Activated T-helper 1 cell treated with anti-CD3 and anti-CD28 coated beads, Interleukin-2, amount 50 U/mL, for 16 hours (primary cell): ENCODE measurements at places on chromosomes 12 and 14.
A peak's percentile ranks its signal among the peaks of the same experiment; 100 is the strongest.

DNA sequence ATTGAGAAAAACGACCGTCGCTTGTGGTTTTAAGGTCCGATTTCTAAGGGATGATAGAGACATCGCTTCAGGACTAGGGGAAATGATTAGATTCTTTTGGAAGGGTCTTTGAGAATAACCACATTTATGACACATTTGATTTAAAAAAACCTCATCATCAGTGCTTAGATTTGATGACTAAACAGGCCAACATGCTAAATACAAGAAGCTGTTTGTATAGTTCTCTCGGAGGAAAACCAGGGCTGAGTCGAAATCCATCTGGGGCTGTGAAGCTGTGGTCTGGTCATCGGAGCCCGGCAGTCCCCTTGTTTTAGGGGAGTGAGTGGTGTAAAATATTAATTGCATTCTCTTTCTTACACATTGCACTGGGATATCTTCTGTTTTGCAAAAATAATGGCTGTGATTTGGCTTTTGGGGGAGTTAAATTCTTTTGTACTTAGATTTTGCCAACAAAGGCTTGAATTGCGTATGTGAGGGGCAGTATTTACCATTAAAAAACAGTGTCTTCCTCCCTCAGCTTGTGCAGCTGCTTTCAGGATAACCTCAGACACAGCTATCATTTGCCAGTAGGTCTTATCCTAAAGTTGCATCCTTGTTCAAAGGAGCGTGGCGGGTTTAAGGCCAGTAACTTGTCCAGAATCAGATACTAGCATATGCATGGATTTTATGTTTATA, 550 bp downstream of the GNG2 start:
- no peak for DNase-seq

- DNase-seq, result no peak
Measured at GRCh38 chr14:64762044-64763034, 58.1 kb downstream of the PLEKHG3 start.

DNA sequence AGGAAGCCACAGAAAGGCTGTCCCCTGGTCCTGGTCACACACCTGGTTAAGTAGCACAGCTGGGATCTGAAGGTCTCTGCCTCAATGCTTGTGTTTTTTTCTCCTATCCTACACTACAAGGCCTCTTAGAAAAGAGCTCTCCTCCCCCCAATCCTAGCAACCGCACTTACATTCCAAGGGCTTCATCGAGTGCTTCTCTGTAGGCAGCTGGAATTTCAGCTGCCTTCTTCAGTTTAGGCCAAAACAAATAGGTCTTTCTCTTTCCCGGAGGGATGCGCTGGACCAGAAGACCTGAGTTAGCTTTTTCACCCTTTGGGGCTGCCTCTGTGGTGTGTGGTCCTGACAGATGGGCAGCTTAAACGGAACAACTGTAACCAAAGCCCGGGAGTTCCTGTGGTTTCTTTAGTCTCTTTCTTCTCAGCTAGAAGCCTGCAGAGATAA, 109.7 kb downstream of the GPATCH2L start:
- no peak for DNase-seq

DNA sequence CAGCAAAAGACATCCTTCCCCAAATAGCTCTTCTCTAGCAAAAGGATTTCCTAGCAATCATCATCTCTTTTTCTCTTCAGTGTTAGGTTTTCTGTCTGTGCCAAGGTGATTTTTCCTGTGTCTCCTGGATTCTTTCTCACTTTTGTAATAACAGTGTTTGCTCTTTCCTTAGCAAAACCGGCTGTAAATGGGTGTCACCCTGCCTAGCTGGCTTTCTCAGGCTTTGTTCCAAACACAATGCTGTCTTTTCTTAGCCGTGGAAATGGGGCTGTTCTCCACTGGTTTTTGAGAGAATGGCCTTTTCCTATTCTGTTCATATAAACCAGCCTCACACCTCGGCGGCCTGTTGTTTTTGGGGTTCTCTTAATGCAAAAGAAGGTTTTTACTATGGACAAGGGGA, 21.9 kb downstream of the JDP2 start:
- DNase-seq, result no peak

DNA sequence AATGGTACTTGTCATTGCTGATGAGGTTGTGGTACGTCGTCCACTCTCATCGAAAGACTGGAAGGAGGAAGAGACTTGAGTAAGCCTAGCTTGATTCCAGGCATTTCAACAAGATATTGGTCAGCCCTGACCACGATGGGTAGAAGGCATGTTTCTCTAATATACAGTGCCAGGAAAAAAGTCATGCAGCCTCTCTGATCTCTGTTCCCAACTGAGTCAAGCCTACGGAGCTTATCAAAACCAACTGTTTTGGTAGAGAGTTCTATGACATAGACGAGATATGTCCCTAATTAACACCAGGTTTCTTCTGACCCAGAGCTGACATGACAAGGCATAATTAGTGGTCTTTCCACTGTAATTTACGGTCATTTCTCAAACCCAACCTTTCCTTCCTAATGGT, 58.5 kb downstream of the NIN start:
- DNase-seq, result no peak

GRCh38 chr12:28563936-28564335, 373.7 kb downstream of the CCDC91 start:
- no peak for DNase-seq

DNA sequence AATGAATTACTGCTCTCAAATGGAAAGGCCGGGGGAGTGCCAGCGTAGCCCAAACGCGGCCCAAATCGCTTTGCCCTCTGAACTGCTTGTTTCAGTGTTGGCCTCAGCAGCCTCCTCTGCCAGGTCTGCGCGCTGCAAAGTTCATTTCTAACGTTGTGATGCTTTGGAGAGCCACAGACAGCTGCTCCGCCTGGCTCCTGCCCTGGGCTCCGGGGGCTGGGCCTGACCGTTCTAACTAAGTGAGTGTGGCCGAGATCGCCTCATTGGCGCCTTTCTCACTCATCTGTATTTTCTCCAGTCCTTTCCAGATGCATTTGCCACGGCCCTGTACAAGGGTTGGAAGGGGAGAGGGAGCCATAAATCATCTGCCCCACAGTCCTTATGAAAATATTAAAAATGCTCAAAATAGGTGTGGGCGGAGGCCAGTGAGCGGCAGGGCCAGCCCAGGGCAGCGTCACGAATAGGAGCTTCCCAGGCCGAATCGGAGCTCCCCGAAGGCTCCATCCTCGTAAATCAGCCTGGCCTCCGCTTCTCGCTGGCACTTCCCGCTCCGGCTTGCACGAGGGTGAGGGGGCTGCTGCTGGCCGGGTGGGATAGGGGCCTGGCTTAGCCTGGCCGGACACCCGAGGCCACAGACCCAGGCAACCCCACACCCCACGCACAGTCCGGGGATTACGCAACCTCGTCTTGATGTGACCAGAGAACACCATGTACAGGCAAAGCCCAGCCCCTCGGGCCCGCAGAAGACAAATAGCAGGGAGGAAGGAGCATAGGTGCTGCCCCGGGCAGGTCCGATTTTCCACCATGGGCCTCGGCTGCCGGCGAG, 196.6 kb upstream of the DIO3 start:
- no peak for DNase-seq

GRCh38 chr12:54750-55535, 11.6 kb upstream of the IQSEC3 start:
- no peak for DNase-seq

- no peak for DNase-seq
Measured at GRCh38 chr12:59823567-59823966, 227.7 kb downstream of the SLC16A7 start.

- no peak for DNase-seq
Measured at GRCh38 chr12:75528272-75528671, 16.9 kb upstream of the KRR1 start.

- DNase-seq, result no peak
Measured at GRCh38 chr12:84924981-84925380, 12.4 kb upstream of the SLC6A15 start.

DNA sequence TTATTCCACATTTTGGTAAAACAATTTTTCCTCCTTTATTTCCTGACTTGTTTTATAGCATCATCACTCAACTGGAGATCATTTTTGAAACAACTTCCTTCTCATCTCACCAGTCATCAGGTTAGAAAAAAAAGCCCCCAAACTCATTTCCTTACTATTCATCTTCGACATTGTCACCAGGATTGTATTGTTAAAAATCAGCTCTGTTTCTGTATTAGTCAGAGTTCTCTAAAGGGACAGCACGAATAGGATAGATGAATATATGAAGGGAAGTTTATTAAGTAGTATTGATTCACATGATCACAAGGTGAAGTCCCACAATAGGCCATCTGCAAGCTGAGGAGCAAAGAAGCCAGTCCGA, 392.6 kb downstream of the FUT8 start:
- no peak for DNase-seq

DNA sequence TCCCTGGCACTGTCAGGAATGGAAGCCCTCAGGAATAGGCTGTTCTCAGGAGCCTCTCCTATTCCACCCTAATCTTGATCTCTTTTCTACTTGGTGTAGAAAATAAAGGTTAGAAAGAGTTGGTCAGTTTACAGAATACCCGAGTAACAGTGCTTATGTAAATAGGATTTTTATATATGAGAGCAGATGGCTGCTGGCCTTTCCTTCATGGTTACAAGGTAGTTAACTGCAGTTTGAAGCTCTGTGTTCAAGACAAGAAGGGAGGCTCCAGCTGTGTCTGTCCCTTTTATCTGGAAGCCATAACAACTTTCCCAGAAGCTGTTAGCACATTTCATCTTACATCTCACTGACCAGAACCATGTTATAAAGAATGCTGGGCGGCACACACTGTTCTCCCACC, 23.1 kb downstream of the BBOF1 start:
- DNase-seq, result no peak

GRCh38 chr12:38961683-38962082, 56.3 kb upstream of the CPNE8 start:
- DNase-seq, result no peak

DNA sequence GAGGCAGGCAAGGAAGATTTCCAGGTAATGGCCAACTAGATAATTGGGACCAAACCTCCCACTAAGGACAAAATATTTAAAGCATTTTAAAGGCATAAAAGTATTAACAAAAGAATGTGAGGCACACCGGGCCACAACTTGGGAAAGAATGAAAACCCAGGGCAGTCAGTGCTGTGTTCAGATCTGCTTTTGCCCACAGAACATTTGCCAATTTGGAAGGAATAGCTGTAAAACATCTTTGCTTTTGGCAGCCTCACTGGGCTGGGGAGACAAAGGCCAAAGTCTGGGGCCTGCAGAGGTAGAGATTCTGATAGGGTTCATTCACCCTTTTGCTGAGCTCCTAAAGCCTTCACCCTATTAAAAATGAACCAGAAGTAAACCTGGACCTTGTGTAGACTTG, 82.3 kb downstream of the SYNE3 start:
- no peak for DNase-seq

DNA sequence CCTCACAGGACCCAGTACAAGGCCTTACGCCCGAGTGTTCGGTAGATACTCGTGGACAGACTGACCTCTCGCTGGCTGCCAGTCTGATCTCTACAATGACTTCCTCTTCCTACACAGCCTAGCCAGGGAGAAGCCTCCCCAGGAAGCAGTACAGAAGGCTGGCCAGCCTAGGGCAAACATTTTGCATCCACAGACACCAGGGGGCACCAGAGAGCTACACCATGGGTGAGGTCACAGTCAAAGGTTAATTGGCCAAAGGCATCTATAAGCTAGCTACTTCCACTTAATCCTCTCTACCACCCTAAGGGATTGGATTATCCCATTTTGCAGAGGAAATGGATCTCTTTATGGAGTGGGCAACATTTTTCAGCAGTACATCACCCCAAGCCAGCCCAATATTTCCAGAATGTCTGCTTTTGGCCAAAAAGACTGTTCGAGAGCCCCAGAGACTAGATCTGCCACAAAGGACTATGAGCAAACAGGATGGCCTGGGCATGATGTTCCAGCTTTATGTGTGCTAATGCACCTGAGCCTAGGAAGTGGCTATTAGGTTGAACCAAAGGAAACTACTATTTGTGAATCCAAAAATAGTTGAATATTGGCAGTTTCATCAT, 14.6 kb upstream of the PNMA1 start:
- DNase-seq, result peak; percentile 86

- DNase-seq, result no peak
Measured at GRCh38 chr14:37974421-37974820, 233.3 kb upstream of the SSTR1 start.

GRCh38 chr12:27652174-27652763, 44.0 kb upstream of the REP15 start:
- no peak for DNase-seq

DNA sequence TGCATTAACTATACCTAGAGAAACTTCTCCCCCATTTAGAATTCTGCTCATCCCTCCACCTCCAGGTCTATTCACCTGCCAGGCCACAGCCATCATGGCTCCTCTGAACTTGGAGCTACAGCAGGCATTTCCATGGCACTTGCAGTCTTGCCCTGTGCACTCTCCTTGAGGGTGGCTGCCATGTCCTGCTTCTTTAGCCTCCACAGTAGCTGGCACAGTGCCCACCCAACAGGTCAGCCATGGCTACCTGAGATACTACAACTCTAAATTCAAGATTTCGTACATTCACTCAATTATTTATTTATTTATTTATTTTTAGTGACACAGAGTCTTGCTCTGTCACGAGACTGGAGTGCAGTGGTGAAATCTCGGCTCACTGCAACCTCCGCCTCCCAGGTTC, 46.5 kb downstream of the GCH1 start:
- DNase-seq, result no peak
